Transverse colon (tissue), 4 donors: ENCODE measurements at places on chromosomes 11 and 22. TPM values are rescaled to one million over a fixed set of nuclear protein-coding genes. Genes with fewer than 3 reads are reported as not detected.

- no peak overlapping the region for H3K4me3 ChIP-seq
- no peak overlapping the region for H3K27ac ChIP-seq
- H3K36me3 ChIP-seq = no peaks in the 10 kb centered on the region
- peaks cover 4% of the 10 kb centered on the region for H3K4me1 ChIP-seq
These were observed 41.0 kb upstream of the MS4A8 start for GRCh38 chr11:60658409-60658808.

DNA sequence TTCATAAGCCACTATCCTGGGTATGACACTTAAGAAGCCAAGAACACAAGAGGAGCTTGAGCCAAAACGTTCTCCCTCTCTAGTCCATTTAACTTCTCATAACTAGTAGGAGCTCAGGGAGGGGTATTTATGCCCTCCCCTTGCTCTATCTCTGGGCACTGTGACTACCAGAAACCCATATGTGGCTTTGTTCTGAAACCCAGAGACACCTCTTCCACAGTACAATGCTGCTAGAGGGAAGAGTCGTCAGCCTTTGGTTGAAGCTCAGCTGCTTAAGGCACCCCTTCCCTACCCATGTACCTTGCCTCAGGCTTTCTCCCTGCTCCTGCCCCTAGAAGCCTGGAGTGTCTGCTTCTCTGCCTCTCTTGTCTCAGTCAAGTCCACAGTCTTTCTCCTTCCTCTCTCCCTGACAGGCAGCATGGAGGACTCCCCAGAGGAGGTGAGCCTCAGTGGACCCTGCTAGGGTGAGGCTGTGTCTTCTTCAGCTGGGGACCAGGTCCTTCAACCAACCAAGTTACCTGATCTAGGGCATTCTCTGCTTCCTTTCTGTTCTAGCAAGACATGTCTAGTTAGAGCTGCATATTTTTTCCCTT lies 23.1 kb upstream of the USP47 start:
- H3K36me3 ChIP-seq = no peaks in the 10 kb centered on the region
- no peak overlapping the region for H3K4me3 ChIP-seq
- H3K27ac ChIP-seq = no peak overlapping the region
- no peaks in the 10 kb centered on the region for H3K27me3 ChIP-seq

DNA sequence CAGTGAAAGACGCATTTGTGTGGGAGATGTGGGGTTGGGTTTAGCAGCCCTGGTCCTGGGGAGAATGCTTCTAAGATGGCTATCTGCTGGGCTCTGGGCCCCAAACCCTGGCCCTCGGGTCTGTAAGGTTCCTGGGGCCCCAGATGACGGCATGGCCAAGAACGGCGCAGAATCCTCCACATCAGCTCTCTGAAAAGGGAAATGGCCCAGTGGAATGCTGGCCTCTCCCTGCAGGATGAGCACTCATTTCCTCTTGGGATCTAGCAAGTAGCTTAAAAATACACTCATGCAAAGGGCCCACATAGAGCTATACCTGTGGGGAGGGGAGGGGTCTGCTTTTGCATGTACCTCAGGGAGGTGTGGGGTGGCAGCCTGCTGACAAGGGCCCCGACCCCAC lies 37.5 kb upstream of the LINC01488 start:
- no peak overlapping the region for H3K4me3 ChIP-seq
- peaks cover 26% of the 10 kb centered on the region for H3K4me1 ChIP-seq
- no peak for DNase-seq
- H3K27me3 ChIP-seq = no peaks in the 10 kb centered on the region

GRCh38 chr11:68251765-68252164 lies 20.0 kb downstream of the C11orf24 start:
- H3K27me3 ChIP-seq = no peaks in the 10 kb centered on the region
- no peak overlapping the region for H3K4me3 ChIP-seq
- H3K36me3 ChIP-seq = no peaks in the 10 kb centered on the region

DNA sequence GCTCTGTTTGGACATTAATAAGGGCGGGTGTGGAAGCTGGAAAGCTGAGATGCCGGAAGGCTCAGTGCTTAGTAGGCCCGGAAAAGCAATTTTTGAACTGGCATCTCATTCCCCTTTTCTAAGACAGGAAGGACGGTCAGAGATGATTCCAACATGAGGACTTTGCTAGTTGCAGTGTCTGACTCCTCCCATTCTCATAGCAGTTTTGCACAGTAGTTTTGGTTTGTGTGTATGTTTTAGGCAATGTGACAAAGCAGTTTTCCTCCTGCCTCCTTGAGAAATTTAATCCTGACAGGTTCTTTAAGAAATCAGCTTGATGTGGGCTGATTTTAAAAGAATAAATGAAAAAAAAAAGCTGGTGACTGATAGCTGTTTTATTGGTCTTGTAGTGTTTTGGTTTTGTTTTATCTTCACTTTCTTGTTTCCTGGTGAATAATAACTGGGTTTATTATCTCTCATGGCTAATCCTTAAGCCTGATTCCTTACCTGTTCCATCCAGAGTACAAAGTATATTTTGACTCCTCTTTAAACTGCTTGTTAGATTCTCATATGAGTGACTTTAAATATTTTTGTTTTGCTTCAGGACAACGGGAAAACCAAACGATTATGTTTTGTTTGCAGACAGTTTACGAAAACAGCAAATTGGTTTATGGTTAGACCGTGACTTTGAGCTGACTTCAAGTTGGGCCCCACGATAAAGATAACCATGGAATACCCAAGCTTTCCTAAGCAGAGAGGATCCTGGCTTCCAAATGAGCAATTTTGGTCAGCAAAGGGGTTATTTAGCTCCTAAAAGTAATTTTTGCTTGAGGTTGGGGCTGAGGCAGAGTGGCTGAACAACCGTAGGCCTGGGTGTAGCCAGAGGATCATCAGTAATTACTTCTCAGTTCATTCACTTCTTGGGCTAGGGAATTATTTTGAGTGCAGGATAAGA lies 3.4 kb downstream of the PTPRJ start:
- no peak for DNase-seq
- no peak overlapping the region for H3K4me3 ChIP-seq

GRCh38 chr11:27022659-27023251 lies 17.9 kb upstream of the BBOX1 start:
- H3K4me1 ChIP-seq = no peaks in the 10 kb centered on the region
- H3K27me3 ChIP-seq = no peaks in the 10 kb centered on the region
- no peak overlapping the region for H3K27ac ChIP-seq
- H3K36me3 ChIP-seq = no peaks in the 10 kb centered on the region

DNA sequence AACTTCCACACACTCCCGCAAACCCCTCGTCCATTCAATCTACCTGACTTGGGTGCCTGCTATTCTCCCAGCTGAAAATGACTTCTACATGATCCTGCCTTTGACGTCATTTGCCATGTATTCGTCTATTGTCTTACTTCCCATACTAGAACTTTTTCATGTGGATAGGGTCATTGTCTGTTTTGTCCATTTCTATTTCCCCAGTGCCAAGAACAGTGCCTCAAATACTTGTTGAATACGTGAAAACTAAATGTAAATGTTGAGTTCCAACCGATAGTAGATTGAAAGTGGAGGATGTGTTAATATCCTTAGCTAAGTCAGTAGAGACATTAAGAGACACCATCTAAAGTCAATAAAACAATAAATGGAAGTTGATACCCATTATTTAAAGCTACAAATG lies 935 bp downstream of the TRIM68 start:
- peak overlapping the region; percentile 88 for H3K27ac ChIP-seq
- H3K4me1 ChIP-seq = peaks cover 17% of the 10 kb centered on the region
- peaks cover 11% of the 10 kb centered on the region for H3K36me3 ChIP-seq
- peak overlapping the region; percentile 55 for H3K4me3 ChIP-seq
- no peak for DNase-seq

- no peak overlapping the region for H3K27ac ChIP-seq
- H3K4me3 ChIP-seq = no peak overlapping the region
- H3K4me1 ChIP-seq = peaks cover 20% of the 10 kb centered on the region
These were observed 63.0 kb downstream of the PTPRJ start for GRCh38 chr11:48043111-48043990.

- no peaks in the 10 kb centered on the region for H3K36me3 ChIP-seq
- no peak overlapping the region for H3K4me3 ChIP-seq
- H3K27me3 ChIP-seq = no peaks in the 10 kb centered on the region
- DNase-seq = no peak
- H3K27ac ChIP-seq = no peak overlapping the region
- no peaks in the 10 kb centered on the region for H3K4me1 ChIP-seq
These were observed 39.4 kb downstream of the PC start for GRCh38 chr11:66918741-66919140.

GRCh38 chr22:30553971-30554370 lies 7.4 kb upstream of the SEC14L6 start:
- H3K36me3 ChIP-seq = no peaks in the 10 kb centered on the region
- H3K27me3 ChIP-seq = no peaks in the 10 kb centered on the region
- DNase-seq = no peak
- H3K4me3 ChIP-seq = no peak overlapping the region
- no peak overlapping the region for H3K27ac ChIP-seq
- H3K4me1 ChIP-seq = no peaks in the 10 kb centered on the region

DNA sequence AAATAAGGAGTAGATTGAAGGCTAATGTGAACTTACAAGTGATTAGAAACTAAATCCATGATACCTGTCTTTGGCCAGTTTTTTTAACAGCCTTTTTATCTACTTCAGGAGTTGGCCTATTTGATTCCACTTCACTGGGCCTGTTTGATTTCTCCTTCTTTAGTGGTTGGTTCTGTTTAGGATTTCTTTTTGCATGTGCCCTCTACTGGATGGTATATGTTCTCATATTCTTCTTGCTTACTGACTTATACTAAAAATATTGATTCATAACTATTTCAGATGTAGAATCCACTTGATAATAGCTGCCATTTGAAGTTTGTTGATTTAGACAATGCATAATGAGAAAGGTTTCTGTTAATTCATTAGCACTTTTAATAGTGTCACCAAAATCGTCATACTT lies 53.9 kb downstream of the USP47 start:
- no peaks in the 10 kb centered on the region for H3K36me3 ChIP-seq
- H3K4me3 ChIP-seq = no peak overlapping the region
- H3K27ac ChIP-seq = no peak overlapping the region
- no peak for DNase-seq
- no peaks in the 10 kb centered on the region for H3K27me3 ChIP-seq

GRCh38 chr22:44436736-44437135 lies 61.3 kb downstream of the RTL6 start:
- H3K27ac ChIP-seq = no peak overlapping the region
- no peaks in the 10 kb centered on the region for H3K27me3 ChIP-seq
- H3K4me3 ChIP-seq = no peak overlapping the region
- H3K36me3 ChIP-seq = no peaks in the 10 kb centered on the region
- no peak for DNase-seq

GRCh38 chr11:134598368-134598767 lies 186.3 kb upstream of the B3GAT1 start:
- H3K27ac ChIP-seq = no peak overlapping the region
- DNase-seq = no peak
- H3K36me3 ChIP-seq = no peaks in the 10 kb centered on the region

DNA sequence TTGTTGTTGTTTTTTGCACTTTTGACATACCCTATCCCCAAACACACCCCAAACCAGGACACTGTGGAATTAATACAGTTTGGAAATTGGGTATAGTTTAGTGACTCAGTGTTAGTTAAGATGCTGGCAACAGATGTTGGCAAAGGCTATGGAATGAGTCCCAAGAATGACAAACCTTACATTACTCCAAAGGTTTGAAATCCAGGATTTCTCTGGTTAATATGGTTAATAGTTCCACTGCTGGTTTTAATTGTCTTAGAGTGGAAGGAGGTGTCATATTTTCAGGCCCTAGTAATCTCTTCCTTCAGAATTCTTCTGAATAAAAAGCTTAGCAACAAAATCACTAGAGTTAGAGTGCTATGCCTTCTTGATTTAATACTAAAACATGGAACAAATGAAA lies 775 bp downstream of the LPXN start:
- no peak for DNase-seq
- peak overlapping the region; percentile 100 for H3K27ac ChIP-seq
- peak overlapping the region; percentile 28 for H3K4me3 ChIP-seq

DNA sequence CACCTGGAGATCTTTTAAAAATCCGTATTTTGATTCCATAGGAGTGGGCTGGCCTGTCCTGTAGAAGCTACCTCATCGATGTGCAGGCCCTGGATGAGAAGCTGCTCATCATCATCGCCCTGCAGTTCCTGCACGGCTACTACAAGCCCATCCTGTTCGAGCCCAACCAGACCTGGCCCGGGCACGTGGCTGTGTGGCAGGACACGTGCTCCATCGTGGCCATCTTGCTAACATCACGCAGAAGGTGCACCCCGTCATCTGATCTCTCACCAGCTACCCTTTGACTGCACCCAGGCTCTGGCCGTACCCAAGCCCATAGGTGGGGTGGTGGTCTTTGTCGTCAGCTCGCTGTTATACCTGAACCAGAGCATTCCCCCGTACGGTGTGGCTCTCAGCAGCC lies 14.2 kb upstream of the SLC5A4 start:
- peaks cover 8% of the 10 kb centered on the region for H3K4me1 ChIP-seq
- DNase-seq = no peak
- no peaks in the 10 kb centered on the region for H3K27me3 ChIP-seq

GRCh38 chr11:44808053-44808753 lies 81.4 kb downstream of the TSPAN18 start:
- no peak overlapping the region for H3K27ac ChIP-seq
- H3K4me1 ChIP-seq = peaks cover 6% of the 10 kb centered on the region
- no peak for DNase-seq
- no peaks in the 10 kb centered on the region for H3K36me3 ChIP-seq
- H3K4me3 ChIP-seq = no peak overlapping the region

- H3K4me3 ChIP-seq = no peak overlapping the region
- no peak overlapping the region for H3K27ac ChIP-seq
- H3K4me1 ChIP-seq = no peaks in the 10 kb centered on the region
- H3K27me3 ChIP-seq = no peaks in the 10 kb centered on the region
These were observed 48.6 kb downstream of the MTNR1B start for GRCh38 chr11:93017821-93018690.

GRCh38 chr11:84824624-84825023 lies 802.5 kb downstream of the DLG2 start:
- H3K4me1 ChIP-seq = peaks cover 5% of the 10 kb centered on the region
- DNase-seq = no peak
- no peak overlapping the region for H3K27ac ChIP-seq
- no peaks in the 10 kb centered on the region for H3K27me3 ChIP-seq
- H3K36me3 ChIP-seq = no peaks in the 10 kb centered on the region

GRCh38 chr11:66443602-66444001 lies 5.0 kb upstream of the MRPL11 start:
- H3K4me1 ChIP-seq = no peaks in the 10 kb centered on the region
- H3K27ac ChIP-seq = no peak overlapping the region
- no peaks in the 10 kb centered on the region for H3K27me3 ChIP-seq
- H3K36me3 ChIP-seq = no peaks in the 10 kb centered on the region
- H3K4me3 ChIP-seq = no peak overlapping the region

The MS4A15 gene
- total RNA-seq = not detected

The LRRC75B gene
- 13.3 TPM for total RNA-seq

The OR8A1 gene
- not detected for total RNA-seq

The NRXN2 gene
- total RNA-seq = 6.7 TPM

The PGA5 gene
- 15.0 TPM for total RNA-seq

The C22orf15 gene
- total RNA-seq = not detected

The GLYATL1 gene
- total RNA-seq = not detected

The MPPED2 gene
- not detected for total RNA-seq

The EHF gene
- 406 TPM for total RNA-seq
